ENCODE measurements at places on chromosomes 5 and 9.

- DNase-seq, result no peak
These were observed 40.0 kb downstream of the PSD2 start for GRCh38 chr5:139835656-139836055.

GRCh38 chr5:56737951-56738606, 77.3 kb upstream of the MAP3K1 start:
- DNase-seq, result no peak

GRCh38 chr5:117888688-117889087, 1099.7 kb downstream of the DTWD2 start:
- no peak for DNase-seq

DNA sequence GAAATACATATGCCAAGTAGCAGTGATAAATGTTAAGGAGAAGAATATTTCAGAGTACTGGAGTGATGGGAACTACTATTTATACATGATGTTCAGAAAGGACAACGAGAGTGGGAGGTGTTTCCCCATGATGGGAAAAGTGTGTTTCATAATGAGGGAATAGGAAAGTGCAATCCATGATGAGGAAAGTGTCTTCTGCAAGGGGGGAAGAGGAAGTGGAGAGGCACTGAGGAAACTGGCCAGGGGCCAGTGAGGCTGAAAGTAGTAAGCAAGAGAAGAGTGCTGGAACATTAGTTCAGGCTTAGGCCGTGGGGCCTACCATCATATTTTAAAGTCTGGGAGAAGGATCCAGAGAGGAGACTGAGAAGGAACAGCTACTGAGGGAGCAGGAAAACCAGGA, 327.2 kb downstream of the SLF1 start:
- DNase-seq, result no peak

DNA sequence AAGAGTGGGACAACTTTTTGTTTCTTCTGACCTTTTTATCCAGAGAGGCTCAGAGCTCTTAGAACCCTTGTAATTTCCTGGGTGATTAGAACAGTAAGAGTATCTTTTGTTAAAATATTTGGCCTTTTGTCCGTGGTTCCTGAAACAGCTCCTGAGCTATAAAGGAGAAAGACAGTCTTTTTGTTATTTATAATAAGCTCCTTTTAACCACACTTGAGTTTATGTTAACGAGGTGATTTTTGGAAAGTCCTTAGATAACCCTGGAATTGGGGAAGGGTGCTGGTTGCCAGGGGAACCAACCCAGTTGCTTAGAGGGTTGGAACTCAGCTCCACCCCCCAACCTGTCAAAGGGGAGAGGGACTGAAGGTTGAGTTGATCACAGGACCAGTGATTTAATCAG, 4.8 kb downstream of the ZNF483 start:
- no peak for DNase-seq

DNA sequence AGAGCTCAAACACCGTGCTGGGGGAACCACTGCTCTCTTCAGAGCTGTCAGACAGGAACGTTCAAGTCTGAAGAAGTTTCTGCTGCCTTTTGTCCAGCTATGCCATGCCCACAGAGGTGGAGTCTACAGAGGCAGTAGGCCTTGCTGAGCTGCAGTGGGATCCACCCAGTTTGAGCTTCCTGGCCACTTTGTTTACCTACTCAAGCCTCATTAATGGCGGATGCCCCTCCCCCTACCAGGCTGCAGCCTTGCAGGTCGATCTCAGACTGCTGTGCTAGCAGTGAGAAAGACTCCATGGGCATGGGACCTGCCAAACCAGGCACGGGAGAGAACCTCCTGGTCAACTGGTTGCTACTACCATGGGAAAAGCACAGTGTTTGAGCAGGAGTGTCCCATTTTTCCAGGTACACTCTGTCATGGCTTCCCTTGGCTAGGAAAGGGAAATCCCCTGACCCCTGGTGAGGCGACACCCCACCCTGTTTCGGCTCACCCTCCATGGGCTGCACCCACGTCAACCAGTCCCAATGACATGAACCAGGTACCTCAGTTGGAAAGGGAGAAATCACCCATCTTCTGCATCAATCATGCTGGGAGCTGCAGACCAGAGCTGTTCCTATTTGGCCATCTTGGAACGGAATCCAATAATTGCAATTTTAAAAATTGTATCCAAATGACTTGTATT, 246.9 kb upstream of the ADAMTS16 start:
- no peak for DNase-seq

DNA sequence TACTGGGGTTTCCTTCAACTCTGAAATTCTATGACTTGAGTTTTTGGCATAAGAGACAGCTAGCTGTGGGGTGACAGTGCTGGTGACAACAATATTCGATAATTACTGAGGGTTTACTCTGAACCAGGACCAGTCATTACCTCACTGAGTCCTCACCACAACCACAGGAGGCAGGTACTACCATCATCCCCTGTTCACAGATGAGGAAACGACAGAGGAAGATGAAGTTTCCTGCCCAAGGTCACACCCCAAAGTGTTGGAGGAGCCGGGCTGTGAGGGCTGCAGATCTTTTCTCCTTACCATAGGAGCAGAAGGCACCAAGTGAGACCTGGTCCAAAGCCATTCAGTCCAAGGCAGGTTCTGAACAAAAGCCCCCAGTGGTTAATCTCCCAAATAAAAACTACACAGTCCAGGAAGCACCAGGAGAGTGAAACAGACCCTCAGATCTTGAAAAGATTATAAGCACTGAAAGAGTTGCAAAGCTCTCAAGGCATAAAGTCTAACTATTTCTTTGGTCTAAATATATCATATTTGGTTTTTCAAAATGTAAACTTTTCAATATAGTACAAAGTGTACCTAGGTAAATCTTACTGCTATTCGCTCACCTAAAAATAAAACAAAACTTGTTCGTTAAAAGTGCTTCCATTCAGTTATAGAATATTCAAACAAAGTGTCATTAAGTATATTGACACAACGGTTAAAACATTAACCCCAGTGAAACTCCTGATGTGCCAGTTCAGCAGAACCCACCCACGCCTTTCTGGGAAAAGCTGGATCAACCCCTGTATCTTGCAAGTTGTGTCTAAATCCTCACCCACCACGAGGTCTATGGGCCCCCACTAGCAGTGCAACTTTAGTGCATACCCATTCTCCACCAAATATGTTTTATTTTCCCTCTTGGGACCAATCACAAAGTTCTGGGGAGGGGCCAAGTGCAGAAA, 82.6 kb upstream of the EQTN start:
- DNase-seq, result no peak

DNA sequence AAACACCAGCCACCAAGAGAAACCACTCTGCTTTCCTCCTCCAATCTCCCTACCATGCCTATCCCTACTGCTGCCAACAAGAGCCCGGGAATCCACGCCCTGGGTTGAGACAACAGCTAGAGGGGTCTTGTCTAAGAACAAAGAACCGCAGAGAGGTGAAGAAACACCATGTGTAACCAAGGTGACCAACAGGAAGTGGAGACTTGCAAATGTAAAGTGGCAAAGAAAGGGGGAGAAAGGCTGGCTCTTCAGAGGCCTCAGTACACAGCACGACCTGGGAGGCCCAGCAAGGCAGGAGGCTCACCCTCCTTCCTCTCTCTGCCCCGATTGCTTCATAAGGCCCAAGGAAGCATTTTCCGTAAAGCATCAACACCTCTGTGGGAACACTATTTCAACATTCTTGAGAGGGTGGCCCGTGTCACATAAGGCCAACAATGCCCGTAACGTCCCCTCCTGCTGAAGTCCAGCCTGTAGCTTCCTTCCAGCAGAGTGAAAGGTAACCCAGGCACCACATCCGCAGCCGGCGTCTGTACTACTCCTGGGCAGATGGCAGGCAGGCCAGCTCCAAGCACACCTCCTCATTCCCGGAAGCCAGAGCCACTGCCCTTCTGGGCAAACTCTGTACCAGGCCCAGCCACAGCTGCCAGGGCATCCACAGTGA, 18.3 kb downstream of the CCNJL start:
- DNase-seq, result no peak

- DNase-seq, result no peak
These were observed 27.6 kb upstream of the ADRB2 start for GRCh38 chr5:148798786-148799185.

GRCh38 chr5:16178745-16179372, 732 bp downstream of the MARCHF11 start:
- DNase-seq, result peak; percentile 6

GRCh38 chr5:176800024-176800423, 10.3 kb upstream of the UNC5A start:
- no peak for DNase-seq

DNA sequence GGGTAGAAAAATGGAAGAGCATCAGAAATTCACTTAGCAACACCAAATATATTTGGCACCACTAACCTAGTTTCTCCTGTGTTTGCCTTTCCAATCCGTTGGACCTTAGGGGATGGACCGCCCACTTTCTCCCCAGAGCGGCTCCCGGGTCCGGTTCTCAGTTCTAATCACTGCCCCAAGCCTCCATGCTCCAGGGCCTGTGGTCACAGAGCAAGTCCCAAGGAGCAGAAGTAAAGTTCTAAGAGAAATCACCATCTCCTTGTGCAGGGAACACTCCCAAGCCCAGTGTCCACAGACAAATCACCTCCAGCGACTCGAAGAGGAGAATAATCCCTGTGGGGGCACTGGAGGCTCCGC, 728 bp upstream of the SLC1A1 start:
- no peak for DNase-seq

GRCh38 chr9:121850366-121850765, 198.9 kb downstream of the DAB2IP start:
- DNase-seq, result no peak

DNA sequence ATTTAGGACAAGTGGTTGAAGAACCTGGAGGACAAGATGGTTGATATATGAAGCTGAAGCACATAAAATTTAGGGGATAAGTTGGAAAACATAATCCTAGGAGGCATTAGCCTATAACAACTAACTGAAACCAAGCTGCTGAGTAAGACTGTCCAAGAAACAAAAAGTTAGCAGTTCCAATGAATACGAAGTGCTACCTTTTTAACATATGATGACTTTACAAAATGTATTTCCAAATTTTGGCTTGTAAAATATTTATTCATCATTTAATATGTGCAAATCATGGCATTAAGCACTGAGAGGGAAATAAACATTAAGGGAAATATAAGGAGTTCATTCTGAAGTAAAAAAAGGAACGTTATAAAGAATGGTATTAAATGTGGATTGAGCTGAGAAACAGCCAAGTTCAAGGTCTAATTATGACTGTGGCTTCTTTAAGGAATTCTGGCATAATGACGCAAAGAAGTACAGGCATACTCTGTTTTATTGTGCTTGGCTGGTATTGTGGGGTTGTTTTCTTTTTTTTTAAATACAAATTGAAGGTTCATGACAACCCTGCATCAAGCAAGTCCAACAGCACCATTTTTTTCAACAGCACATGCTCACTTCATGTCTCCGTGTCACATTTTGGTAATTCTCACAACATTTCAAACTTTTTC, 7.7 kb downstream of the RAPGEF6 start:
- no peak for DNase-seq

DNA sequence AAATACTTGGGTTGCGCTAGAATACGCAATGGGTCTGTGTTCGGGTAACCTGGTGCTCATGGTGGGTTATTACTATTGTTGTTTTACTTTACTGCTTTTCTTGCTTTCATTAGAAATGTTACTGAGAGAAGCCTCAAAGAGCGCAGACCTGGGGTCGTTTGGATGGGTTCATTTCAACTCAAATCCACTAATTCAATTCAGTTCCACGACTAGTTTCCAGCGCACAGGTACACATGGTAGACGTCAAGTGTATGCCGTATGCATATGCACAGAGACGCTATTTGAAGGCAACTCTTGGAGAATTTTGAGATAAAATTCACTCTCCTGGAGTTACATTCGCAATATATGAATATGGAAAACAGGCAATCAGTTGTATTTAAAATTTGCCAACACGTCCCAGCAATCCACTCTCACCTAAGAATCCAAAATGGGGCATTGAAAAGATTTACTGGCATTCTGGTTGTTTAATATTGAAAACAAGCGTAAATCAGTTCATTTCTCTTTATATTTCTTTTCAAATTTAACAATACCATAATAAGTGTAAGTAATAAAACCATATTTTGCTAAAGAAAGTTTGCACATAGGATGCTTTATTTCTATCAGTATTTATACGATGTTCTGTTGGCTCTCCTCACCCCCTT, 4.4 kb upstream of the PAX5 start:
- no peak for DNase-seq

DNA sequence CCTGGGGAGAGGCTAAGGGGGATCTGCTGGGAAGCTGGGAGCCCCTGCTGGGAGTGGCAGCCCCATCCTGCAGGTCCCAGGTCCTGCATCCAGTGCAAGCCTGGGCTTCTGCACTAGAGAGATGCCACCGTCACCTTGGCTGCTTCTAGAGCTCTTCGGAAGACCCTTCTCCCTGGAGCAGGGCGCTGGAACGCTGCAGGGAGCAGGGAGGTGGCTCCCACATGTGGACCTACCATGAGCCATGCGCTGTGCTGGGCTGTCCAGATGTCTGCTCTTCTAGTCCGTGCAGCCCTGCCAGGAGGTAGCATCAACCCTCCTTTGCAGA, 90.9 kb upstream of the PHYKPL start:
- DNase-seq, result no peak

DNA sequence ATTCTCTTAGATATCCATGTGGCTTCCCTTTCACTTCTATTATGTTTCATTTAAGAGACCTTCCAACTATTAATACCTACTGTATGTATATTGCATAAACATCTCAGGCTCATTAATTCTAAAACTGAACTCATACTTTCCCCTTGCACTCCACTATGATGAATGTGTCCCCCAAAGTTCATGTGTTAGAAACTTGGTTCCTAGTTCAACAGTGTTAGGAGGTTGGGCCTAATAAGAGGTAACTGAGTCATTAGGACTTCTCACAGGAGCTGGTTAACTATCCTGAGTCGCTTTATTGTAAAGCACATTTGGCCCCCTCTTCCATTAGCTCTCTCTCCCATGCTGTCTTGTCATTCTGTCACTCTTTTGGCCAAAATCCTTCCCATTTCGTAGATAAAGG, 22.0 kb downstream of the ANKHD1 start:
- DNase-seq, result no peak

- no peak for DNase-seq
These were observed 54.8 kb downstream of the HRH2 start for GRCh38 chr5:175712681-175713085.

GRCh38 chr5:173679909-173680630, 63.6 kb upstream of the BOD1 start:
- no peak for DNase-seq

- DNase-seq, result no peak
These were observed 28.9 kb downstream of the SH3PXD2B start for GRCh38 chr5:172425402-172425801.
